D341Med (cell line): ENCODE measurements at places on chromosomes 5 and 9.

DNA sequence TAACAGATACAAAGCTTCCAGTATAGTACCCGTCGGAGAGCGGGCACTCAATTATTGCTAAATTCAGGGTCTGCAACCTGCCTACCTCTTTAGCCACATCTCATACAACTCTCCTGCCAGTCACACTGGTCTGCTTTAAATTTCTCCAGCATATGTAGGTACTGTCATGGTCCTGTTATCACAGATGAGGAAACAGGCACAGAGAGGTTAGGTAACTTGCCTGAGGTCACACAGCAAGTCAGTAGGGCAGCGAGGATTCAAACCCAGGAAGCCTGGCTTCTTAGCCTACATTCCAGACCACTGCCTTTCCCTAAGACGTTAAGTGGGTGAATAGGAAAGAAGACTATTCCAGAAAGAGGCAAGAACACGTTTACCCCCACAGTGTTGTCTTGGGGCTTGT, 186.0 kb upstream of the NFIB start:
- DNase-seq, result no peak

GRCh38 chr5:9781275-9781674, 151.1 kb upstream of the TAS2R1 start:
- no peak for DNase-seq

GRCh38 chr5:179759581-179760551, 27.2 kb downstream of the MAML1 start:
- DNase-seq, result no peak

DNA sequence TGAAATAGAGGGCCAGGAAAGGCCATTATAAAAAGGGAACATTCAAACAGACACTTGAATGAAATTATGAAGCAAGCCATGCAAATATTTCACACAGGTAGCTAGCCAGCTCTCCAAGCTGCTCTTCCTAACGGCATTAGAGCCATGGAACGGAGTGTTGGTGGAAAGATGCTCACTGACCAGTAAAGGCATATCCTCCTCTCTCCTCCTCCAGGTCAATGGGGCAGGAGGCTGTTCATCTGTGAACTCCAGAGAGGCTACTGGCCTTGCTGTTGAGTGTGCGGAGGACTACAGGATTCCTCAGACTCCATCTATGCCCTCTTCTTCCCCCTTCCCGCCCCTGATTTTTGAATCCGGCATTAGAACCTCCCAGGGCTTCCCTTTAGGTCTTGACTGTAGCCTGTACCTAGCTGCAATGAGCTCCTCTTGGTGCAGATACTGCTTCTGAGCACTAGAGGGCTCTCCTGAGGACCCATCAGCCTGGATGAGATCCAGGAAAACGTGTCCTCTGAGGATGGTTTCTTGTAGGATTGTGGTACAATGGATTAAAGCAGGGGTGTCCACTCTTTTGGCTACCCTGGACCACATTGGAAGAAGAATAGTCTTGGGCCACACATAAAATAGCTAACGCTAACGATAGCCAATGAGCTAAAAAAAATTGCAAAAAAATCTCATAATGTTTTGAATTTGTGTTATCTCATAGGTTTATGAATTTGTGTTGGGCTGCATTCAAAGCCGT, 162.2 kb downstream of the SREK1 start:
- peak; percentile 74 for DNase-seq

DNA sequence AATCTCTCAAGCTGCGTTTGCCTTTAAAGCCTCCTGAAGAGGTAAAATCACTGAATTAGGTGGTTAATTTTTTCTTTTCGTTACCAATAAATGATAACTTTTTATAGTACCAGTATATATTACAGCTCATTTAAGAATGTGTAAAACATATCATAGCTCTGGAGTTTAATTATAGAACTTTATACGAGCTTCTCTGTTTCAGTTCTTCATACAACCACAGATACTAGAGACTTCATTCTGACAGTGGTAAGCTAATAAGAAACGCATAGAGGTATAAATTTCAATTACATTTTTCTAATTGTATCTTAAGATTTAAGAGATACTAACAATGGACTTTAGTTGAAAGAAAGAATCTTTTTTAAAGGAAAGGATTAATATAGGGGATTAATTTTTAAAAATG, 73.9 kb downstream of the PBX3 start:
- DNase-seq, result no peak

GRCh38 chr5:6405591-6405990, 27.2 kb upstream of the MED10 start:
- no peak for DNase-seq

GRCh38 chr5:116989995-116990394, 415.4 kb upstream of the SEMA6A start:
- no peak for DNase-seq

DNA sequence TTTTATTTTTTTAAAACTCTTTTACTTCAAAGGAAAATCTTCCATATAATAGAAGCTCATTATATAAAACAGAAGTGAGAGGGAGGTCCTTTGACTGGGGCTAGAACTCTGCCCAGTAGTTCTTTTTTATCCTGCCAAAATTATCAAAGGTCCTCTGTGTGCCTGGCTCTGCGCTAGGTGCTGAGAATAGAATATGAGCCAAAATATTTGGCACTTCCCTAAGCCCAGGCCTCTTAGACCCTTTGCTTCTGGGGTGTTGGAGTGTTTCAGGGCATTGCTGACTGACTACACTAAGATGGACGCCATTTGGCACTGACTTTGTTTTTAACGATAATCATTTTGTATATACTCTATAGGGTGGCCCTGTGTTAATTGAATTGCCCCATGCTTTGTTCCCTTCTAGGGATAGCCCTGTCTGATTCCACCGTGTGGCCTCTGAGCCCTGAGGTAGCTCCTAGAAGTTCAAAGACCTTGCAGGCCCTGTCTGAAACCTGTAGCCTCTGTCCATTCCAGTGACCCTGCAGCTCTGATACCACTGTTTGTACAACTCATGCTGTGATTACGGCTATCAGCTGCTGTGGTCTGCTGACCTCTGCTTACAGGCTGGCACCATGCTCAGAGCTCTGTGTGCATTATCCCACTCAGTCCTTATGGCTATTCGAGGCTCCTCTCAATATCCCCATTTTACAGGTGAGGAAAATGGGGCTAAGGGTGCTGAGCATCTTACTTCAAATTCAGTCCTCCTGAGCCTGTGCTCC, 84.3 kb upstream of the SHB start:
- no peak for DNase-seq

GRCh38 chr5:168898247-168898911, 319.2 kb upstream of the PANK3 start:
- DNase-seq, result peak; percentile 60

GRCh38 chr5:24208686-24209106, 436.1 kb downstream of the CDH10 start:
- DNase-seq, result no peak

DNA sequence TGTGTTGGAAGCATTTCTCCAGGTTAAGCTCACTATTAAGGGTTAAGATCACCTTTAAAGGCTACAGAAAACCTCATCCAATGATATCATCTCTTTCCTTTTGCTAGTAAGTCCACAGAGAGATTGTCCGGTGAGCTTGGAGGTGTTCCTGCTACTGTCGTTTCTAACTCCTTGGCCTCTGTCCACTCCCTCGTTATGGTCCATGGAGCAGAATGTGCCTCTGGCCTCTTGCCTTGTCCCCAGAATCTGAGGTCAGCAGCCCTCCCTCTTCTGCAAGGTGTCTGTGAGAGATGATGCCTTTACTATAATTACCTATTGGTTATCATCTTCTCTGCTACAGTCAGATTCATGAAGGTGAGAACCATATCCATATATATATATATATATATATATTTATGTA, 15.0 kb downstream of the ORM2 start:
- no peak for DNase-seq

DNA sequence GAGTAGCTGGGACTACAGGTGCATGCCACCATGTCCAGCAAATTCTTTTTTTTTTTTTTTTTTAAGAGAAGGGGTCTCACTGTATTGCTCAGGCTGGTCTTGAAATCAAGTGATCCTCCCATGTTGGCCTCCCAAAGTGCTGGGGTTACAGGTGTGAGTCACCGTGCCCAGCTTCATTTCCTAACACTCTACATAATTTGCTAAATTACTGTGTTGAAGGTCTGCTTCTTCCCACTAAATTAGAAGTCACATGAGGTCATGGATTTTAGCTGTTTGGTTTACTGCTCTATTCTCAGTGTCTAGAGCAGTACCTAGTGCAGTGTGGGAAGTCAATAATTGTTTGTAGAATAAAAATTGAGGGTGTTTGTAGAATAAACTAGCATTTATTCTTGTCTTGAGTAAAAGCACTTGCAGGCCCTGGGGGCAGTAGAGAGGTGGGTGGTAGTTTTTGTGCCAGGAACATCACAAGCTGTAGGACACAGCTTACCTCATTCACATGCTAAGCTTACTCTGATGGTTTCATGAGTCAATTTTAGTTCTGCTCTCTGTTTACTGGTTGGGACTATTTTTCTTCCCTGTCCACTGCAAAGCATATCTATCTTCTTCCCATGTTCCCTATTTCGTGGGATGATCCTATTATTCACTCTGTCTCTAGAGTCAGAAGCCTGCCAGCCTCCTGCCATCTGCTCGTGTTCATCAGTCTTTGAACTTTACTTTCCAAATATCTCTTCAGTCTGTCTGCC, 7.0 kb downstream of the TEX48 start:
- no peak for DNase-seq

- no peak for DNase-seq
Observed at GRCh38 chr9:7304627-7304995, 495.0 kb downstream of the DMAC1 start.

DNA sequence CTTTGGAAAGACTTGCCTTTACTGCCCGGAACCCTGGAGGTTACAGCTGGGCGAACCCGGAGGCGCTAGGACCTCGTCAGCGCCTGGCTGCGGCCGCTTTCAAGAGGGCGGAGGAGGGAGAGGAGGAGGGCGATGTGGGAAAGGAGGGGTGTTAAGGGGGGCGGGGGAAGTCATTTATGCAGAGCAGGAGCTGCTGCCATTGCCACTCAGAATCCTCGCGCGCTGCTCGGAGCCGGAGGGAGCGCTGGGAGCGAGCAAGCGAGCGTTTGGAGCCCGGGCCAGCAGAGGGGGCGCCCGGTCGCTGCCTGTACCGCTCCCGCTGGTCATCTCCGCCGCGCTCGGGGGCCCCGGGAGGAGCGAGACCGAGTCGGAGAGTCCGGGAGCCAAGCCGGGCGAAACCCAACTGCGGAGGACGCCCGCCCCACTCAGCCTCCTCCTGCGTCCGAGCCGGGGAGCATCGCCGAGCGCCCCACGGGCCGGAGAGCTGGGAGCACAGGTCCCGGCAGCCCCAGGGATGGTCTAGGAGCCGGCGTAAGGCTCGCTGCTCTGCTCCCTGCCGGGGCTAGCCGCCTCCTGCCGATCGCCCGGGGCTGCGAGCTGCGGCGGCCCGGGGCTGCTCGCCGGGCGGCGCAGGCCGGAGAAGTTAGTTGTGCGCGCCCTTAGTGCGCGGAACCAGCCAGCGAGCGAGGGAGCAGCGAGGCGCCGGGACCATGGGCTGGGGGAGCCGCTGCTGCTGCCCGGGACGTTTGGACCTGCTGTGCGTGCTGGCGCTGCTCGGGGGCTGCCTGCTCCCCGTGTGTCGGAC, at the start of gene PCSK5:
PCSK5 (plus strand) TSS at position 202 of the 805 bp plus-strand sequence; CDS start at position 711, 509 bp downstream.
- DNase-seq, result peak; percentile 86

DNA sequence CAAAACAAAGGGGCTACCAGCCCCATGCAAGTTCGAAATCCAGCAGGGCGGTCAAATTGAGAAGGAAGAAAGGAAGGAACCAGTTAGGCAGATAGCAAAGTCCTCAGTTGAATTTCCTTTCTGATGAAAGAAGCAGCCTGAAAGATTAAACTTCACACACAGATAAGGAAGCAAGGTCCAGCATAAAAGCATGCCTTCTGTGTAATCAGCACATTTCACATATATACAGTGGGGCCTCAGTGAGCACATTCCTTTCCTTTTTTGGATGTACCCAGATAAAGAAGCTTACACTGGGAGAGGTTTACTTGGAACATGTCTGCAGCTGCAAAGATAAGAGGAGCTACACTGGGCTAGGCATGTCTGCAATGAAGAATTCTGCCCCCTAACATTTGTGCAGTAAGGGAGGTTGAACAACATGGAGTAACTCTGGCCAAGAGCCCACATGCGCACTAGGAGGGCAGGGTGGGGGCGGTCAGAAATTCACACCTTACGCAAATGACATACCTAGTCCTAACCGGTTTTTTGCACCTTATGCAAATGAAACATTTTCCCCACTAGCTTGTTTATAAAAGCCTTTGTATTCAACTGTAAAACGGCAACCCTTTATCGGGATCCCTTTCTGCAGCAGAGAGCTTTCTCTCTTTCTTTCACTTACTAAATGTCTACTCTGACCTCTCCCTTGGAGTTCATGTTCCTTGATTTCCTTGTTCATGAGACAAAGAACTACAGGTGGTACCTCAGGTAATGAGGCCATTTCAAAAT, 149.7 kb upstream of the FBXL17 start:
- DNase-seq, result no peak

- DNase-seq, result no peak
Observed at GRCh38 chr5:111703662-111704061, 53.3 kb downstream of the NREP start.

GRCh38 chr5:34926318-34926888, 3.0 kb upstream of the DNAJC21 start:
- DNase-seq, result no peak

- DNase-seq, result no peak
Observed at GRCh38 chr5:138910546-138911185, 35.5 kb upstream of the LRRTM2 start.

DNA sequence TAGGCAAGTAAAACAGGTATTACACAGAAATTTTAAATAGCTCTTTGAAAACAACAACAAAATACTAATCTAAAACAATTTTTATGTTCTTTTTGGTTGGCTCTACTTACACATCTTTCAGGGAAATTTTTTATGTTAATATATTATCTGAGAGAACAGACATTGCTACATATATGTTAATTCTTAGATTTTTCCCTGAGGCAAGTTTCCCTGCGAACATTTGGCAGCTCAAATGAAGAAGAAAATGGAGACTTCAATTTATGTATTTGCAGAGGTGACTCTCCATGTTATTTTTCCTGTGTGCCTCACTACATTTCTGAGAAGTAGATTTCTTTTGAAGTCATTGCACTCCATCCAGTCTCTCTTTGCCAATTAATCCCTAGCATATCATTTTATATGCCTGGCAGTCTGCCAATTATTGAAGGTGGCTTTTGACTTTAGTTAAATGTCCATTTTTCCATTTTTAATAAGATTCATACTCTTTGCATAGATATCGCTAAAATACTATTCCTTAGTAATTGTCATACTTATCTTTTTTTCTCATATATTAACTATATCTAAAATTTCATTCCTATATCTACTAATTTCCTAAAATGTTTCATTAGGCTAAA, 908.2 kb upstream of the CDH10 start:
- DNase-seq, result no peak

- DNase-seq, result no peak
Observed at GRCh38 chr5:16712178-16712577, 95.4 kb upstream of the RETREG1 start.

DNA sequence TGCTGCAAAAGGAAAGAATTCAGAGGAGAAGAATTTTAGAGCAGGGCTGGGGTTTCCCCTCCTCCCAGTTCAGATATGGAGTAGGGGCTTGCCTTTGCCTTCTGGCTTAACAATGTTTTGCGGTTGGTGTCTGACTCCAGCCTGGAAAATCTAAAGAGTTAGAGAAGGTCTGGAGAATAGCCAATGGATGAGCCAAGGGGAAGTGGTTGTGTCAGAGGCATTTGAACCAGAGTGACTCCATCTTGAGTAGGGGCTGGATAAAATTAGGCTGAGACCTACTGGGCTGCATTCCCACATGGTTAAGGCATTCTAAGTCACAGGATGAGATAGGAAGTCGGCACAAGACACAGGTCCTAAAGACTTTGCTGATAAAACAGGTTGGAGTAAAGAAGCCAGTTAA, 133.7 kb downstream of the DIRAS2 start:
- no peak for DNase-seq

- no peak for DNase-seq
Observed at GRCh38 chr5:172553167-172553566, 87.9 kb upstream of the NEURL1B start.

- no peak for DNase-seq
Observed at GRCh38 chr5:6472792-6473191, 24.1 kb downstream of the UBE2QL1 start.
